ENCODE measurements at places on chromosomes 5 and 9.

DNA sequence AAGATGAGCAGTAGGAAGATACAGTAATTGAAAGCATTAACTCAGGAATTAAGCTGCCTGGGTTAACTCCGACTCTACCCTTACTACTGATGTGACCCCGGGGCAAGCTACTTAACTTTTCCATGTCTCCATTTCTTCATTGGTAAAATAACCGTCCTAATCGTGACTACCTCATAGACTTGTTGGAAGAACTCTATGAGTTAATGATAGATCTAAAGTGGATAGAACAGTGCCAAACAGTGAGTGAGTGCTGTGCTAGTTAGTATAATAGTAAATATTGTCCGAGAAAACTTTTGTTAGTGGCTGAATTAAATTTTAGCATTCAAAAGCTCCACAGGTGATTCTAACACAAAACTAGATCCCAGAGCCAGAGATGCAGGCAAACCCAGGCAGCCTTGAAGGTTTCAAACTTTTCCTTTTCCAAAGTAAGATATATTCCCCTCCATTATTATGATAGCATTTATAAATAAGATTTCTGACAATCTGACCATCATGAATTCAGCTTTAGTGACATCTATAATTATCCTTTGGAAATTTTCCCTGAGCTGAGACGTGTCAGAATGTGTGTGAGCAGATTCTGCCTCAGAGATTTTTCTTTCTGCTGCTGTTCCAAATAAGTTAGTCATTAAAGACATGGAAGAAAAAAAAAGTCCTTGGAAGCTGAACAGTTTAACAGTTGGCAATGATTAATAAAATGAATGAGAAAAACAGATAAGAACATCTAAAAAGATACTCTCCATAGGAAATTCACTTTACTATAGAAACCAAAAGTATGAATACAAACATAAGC is 369.5 kb downstream of the PRELID2 start:
- no peak for DNase-seq

DNA sequence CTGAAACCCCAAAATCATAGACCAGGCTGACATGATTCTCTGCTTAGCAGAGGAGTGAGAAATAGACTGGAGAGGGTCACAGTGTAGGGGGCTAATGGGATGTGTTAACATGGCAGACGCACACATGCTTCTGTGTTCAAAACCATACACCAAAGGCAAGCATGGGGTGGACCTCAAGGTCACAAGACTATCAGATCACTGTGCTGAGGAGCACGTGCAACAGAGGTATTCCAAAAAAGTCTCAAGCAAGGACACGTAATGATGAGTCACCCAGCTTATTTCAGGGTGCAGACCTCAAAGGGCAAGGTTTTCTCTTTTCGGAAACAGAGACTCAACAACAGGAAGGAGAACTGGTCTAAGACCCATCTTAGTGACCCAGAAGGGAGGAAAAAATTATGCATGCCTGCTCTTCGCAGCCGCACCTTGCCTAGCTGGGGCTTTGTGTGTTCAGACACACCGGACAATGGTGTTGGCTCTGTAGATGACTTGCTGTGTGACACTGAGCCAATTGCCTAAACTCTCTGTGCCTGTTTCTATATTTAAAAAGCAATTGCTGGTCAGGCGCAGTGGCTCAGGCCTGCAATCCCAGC is 20.3 kb downstream of the WHRN start:
- peak; percentile 31 for DNase-seq

GRCh38 chr5:124260921-124261515 is 485.4 kb downstream of the ZNF608 start:
- no peak for DNase-seq

DNA sequence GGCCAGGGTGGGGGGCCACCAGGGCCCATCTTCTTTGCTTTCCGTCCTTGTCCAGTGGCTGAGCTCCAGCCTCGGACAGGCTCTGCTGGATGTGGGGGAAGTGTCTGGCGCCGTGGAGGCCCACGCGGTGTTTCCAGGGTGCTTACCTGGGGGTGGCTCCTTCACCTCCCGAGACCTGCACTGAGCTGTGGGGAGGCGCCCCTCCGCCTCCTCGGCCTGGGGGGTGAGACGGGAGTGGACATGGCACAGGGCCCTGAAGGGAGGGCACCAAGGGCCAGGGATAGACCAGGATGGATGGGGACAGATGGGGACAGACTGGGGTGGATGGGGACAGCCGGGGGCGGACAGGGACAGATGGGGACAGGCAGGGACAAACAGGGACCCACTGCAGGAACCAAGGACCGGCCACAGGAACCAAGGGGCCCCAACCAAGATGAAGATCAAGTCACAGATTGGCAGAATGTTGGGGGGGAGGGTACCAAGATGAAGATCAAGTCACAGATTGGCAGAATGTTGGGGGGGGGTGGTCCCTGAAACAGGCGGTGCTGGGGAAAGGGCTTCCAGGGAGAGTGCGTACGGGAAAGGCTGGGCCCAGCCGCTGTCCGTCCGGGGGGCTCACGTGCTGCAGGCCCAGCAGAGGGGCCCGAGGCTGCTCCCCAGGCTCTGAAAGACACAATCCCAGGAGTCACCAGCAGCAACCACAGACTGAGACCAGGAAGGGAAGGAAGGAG is 13.3 kb upstream of the QSOX2 start:
- DNase-seq: no peak

DNA sequence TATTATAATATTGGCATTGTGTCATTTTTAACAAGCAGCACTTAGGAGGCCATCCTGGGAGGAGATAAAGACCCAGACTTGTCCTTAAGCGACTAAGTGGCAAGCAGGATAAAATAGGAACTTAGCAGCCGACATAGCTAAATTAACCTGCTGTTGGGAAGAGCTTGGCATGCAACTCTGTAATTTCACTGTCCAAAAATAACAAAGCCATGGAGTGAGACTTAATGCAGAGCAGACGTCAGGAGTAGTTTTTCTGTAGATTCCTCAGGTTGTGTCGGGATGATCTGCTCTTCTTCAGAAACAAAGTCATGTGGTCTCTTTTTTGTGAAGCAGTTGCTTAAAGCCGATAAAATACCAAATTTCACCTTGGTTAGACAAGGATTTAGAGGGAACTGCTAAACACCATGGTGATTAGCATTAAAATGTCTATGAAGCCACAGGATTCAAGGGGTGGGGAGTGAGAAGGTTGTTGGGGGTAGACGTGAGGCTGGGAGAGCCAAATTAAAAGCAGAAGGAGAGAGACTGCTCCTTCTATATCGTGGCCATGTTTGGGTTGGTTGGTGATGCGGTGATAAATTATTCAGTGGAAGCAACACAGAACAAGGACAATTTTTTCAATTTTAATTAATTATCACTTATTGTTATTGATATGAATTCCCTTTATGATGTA is 303.0 kb downstream of the CSNK1G3 start:
- DNase-seq: no peak
